ENCODE measurements at places on chromosomes 7 and 10.

- DNase-seq = no peak
- no peak overlapping the region for H3K27ac ChIP-seq
- peaks cover 20% of the 10 kb centered on the region for H3K4me1 ChIP-seq
- H3K27me3 ChIP-seq = no peaks in the 10 kb centered on the region
Observed at GRCh38 chr10:99708428-99709012, 23.4 kb downstream of the COX15 start.

DNA sequence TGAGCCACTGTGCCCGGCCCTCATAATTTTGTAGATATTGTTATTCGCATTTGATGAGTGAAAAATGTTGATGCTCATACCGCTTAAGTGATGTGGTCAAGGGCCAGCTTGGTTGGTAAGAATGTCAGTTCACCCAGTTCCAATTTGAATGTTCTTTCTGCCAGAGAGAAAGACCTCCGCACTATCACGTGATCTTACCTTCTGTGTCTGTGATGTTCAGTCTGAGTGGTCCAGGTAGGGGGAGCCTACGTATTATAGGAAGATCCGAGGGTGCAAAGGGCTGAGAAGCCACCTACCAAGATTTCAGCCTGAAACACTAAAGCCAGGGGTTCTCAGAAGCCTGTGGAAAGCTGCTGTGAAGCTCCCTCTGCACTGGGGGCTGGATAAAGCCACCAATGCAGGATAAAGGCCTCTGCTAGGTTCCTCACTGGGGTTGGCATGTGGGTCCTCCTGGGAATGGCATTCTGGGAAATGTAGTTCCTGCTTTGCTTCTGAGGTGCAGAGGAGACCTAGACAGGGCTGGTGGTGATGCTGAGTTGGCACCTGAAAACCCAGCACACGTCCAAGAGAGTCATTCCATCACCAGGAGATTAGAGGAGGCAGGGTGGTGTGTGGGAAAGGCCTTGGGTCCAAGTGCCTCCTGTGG, 64.7 kb upstream of the AOAH start:
- no peaks in the 10 kb centered on the region for H3K27me3 ChIP-seq
- no peak overlapping the region for H3K4me3 ChIP-seq
- peak overlapping the region; percentile 57 for H3K27ac ChIP-seq
- H3K4me1 ChIP-seq = peaks cover 72% of the 10 kb centered on the region
- no peak for DNase-seq

- peaks cover 39% of the 10 kb centered on the region for H3K4me1 ChIP-seq
- peaks cover 57% of the 10 kb centered on the region for H3K27me3 ChIP-seq
- H3K27ac ChIP-seq = no peak overlapping the region
Observed at GRCh38 chr10:101066146-101066895, 4.5 kb downstream of the KAZALD1 start.

- H3K27ac ChIP-seq = no peak overlapping the region
- H3K27me3 ChIP-seq = peaks cover 66% of the 10 kb centered on the region
- no peak for DNase-seq
- no peaks in the 10 kb centered on the region for H3K36me3 ChIP-seq
- no peak overlapping the region for H3K4me3 ChIP-seq
Observed at GRCh38 chr7:29192323-29192722, 2.3 kb upstream of the CHN2 start.

- no peak for DNase-seq
- no peaks in the 10 kb centered on the region for H3K36me3 ChIP-seq
- H3K4me1 ChIP-seq = peaks cover 25% of the 10 kb centered on the region
- H3K27me3 ChIP-seq = peaks cover 15% of the 10 kb centered on the region
Observed at GRCh38 chr10:613271-614138, 76.0 kb downstream of the DIP2C start.

DNA sequence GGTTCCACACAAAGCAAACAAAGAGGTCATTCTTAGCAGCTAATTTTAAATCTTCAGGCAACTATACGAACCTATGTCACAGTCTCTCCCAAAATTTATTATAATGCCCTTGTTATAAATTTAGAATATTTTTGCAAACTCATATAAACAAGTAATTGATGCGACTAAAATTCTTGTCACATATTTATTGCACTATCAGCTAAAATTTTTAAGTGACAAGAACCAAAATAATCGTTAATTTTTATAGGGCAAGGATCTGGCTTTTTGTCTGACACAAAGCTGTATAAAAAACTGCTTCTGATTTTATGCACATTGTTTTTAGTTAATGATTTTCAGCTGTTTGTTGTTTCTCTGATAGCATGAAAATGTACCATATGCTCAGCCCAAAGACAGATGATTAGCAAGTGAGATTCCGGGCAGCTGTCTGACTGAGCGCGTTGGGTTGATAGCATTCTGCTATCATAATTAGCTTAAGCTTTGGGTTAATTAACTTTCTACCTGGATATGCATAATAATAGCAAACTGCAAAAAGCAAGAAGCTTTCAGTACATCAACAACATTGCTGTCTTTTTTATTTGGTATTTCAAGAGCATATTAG, 136.0 kb downstream of the MGMT start:
- H3K27me3 ChIP-seq = no peaks in the 10 kb centered on the region
- H3K27ac ChIP-seq = no peak overlapping the region
- H3K4me3 ChIP-seq = no peak overlapping the region

DNA sequence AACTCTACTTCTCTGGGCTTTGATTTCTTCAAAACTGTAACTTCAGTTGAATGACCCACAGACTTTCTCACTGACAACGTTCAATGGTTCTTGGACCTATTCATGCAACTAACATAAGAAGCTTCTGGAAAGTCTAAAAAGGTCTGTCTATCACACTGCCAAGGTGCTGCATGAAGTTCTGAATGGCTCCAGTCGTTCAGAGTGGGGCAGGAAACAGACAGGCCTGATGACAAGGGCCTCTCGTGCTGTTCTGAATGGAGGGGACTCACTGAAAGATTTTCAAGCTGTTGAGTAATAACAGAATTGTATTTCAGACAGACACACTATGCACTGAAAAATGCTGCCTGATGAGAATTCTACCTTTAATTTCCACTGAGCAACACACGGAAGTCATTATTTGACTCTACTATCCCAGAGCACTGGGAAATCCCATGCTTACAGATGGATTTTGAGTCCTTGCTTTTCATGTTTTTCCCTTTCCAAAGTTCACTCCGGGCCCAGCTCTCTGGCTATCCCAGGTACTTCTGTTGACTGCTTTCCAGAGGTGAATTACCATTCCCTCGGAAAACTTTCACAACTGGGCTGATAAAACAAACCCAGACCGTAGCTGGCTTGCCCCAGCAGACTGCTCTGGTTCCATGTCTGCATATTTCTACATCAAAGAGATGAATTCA, 204.9 kb upstream of the FRMD4A start:
- H3K4me3 ChIP-seq = no peak overlapping the region
- peaks cover 89% of the 10 kb centered on the region for H3K36me3 ChIP-seq
- H3K4me1 ChIP-seq = peaks cover 86% of the 10 kb centered on the region
- H3K27ac ChIP-seq = peak overlapping the region; percentile 87
- no peak for DNase-seq
- H3K27me3 ChIP-seq = no peaks in the 10 kb centered on the region

DNA sequence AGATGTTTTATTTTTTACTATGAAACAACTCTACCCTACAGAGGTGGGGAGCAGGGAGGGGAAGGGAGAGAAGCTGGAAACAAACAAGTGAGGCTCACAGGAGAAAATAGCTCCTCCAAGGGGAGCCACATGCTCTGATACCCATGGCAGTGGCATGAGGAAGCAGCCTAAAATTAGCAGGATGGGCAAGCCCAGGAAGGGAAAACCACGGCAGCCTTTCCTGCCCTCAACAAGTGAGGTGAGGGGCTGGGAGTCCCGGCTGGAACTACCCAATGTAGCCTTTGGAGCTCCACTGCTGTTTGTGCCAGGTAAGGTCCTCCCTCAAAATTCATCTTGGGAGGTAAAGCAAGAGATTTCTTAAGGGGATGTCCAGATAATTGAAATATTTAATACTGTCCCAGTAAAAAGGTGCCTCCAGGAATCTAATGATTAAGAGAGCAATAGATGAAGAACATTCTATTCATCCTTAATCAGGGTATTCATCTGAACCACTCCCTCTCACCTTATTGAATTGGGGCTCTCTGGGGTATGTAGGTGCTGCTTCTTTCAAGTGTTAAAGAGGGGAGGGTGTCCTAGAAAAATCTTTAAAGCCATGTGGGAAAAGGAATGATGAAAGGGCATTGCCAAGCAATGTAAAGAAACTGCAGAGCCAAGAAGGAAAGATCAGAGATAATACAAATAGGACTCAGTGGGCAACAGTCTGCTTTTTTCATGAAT, 12.8 kb upstream of the HERC4 start:
- H3K27ac ChIP-seq = no peak overlapping the region
- no peaks in the 10 kb centered on the region for H3K27me3 ChIP-seq
- H3K4me3 ChIP-seq = no peak overlapping the region

GRCh38 chr7:47525066-47525623, 56.8 kb downstream of the TNS3 start:
- no peak for DNase-seq
- H3K4me3 ChIP-seq = no peak overlapping the region
- no peaks in the 10 kb centered on the region for H3K27me3 ChIP-seq
- no peak overlapping the region for H3K27ac ChIP-seq

- H3K36me3 ChIP-seq = no peaks in the 10 kb centered on the region
- H3K4me1 ChIP-seq = no peaks in the 10 kb centered on the region
- no peak overlapping the region for H3K27ac ChIP-seq
- H3K27me3 ChIP-seq = no peaks in the 10 kb centered on the region
- no peak overlapping the region for H3K4me3 ChIP-seq
Observed at GRCh38 chr10:19048891-19049290, 290 bp downstream of the MALRD1 start.

DNA sequence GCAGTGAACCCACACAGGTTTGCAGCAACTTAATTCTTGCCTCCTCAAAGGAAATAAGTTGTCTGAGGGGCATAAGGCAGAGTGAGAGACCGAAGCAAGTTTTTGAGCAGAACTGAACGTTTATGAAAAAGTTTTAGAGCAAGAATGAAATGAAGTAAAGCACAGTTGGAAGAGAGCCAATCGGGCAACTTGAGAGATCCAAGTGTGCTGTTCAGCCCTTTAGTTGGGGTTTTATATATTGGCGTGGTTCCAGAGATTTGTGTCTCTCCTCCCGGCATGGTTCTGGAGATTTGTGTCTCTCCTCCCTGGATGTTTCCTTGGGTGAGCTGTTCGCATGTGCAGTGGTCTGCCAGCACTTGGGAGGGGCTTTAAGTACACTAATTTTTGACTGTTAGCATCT, 141.4 kb upstream of the DGKB start:
- H3K27me3 ChIP-seq = no peaks in the 10 kb centered on the region
- H3K27ac ChIP-seq = no peak overlapping the region
- H3K4me1 ChIP-seq = no peaks in the 10 kb centered on the region
- no peak for DNase-seq

DNA sequence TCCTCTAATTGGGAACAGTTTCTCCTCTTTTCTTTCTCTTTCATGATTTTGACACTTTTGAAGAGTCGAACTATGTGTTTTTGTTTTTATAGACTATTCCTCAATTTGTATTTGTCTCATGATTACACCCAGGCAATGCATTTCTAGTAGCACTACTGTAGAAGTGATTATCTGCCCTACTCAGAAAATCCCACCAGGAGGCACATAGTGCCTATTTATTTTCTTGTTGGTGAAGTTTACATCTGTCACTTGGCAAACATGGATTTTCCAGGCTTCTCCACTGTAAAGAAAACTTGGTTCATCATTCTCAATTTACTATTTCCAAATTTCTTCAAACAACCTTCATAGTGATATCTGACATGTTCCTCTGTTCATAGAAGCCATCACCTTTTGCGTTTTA, 893.9 kb downstream of the CCSER2 start:
- no peak overlapping the region for H3K4me3 ChIP-seq
- no peaks in the 10 kb centered on the region for H3K27me3 ChIP-seq
- DNase-seq = no peak

DNA sequence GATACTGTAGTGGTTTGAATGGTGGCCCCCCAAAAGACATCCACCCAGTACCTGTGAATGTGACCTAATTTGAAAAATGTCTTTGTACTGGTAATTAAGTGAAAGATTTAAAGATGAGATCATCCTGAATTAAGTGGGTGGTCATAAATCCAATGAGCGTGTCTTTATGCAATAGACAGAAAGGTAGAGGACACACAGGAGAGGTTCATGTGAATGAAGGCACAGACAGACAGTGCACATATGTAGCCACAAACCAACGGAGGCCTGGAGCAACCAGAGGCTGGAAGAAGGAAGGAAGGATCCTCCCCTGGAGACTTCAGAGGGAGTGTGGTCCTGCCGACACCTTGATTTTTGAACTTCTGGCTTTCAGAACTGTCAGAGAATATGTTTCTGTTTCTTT, 160.3 kb downstream of the CNTNAP2 start:
- no peak overlapping the region for H3K27ac ChIP-seq
- H3K4me3 ChIP-seq = no peak overlapping the region
- no peak for DNase-seq
- H3K4me1 ChIP-seq = no peaks in the 10 kb centered on the region

GRCh38 chr7:27940341-27940740, 200.4 kb downstream of the TAX1BP1 start:
- H3K27me3 ChIP-seq = no peaks in the 10 kb centered on the region
- H3K4me3 ChIP-seq = no peak overlapping the region
- H3K27ac ChIP-seq = no peak overlapping the region
- no peak for DNase-seq
- peaks cover 10% of the 10 kb centered on the region for H3K36me3 ChIP-seq

- H3K27ac ChIP-seq = no peak overlapping the region
- DNase-seq = no peak
- no peaks in the 10 kb centered on the region for H3K36me3 ChIP-seq
- H3K4me3 ChIP-seq = no peak overlapping the region
- H3K4me1 ChIP-seq = no peaks in the 10 kb centered on the region
Observed at GRCh38 chr7:40990841-40991240, 712.0 kb downstream of the INHBA start.

DNA sequence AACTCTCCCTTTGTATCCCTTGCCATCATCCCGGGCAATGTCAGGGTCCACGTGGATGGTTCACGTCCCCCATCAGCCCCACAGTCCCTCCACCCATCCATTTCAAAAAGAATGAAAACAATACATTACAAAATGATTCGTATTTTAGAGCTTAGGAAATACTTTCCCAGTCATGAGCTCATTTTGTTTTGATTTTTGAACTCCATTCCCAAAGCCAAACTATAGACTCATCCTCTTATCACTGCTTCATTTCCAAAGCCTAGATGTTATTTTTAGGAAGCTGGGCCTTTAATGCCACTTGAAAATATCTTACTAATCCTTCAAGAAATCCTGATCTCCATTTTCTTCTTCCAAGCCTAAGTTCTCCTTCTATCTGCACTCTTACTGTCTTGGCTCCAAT, 72.1 kb downstream of the WNT2 start:
- no peak for DNase-seq
- no peaks in the 10 kb centered on the region for H3K36me3 ChIP-seq
- no peak overlapping the region for H3K27ac ChIP-seq
- H3K4me3 ChIP-seq = no peak overlapping the region
- H3K27me3 ChIP-seq = peaks cover 3% of the 10 kb centered on the region
- H3K4me1 ChIP-seq = no peaks in the 10 kb centered on the region

- H3K4me1 ChIP-seq = no peaks in the 10 kb centered on the region
- H3K36me3 ChIP-seq = no peaks in the 10 kb centered on the region
- no peak for DNase-seq
- no peak overlapping the region for H3K27ac ChIP-seq
Observed at GRCh38 chr7:13188236-13188805, 500.9 kb downstream of the ARL4A start.
